Dorsolateral prefrontal cortex (tissue), 122 donors: ENCODE measurements at places on chromosomes 1 and 21.
A peak's percentile ranks its signal among the peaks of the same experiment; 100 is the strongest.

DNA sequence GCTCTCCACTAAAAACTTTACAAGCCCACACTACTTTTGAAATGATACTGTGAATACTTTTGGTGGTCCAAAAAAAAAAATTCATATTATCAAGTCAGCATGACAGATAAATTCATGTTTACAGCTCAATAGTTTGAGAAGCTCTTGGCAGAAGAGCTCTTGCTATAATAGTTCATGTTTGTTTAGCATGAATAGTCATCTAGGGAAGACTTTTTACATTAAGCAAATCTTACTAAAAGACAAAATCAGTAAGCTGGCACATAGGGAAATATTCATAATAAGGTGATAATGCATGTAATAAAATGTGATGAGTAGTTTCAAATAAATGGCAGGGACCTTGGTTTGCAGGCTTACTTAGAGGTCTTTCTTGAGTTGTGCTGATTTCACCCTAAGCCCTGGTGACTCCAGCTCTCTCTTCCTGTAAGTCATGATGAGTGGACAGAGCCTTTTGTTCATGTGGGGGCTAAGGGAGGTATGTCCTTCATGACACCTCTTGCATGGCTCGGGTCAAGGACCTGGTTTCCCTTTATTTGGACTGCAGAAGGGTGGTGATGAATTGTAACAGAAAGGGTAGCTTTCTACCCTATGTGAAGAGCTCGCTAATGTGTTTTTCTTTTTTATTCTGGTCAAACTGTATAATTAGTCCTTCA lies 166.7 kb downstream of the GABPA start:
- DNase-seq = no peak

GRCh38 chr1:182450087-182450486 lies at the start of gene RGSL1:
RGSL1 (plus strand) TSS chr1:182450146; CDS start chr1:182450166, 20 bp downstream.
- DNase-seq = no peak

- DNase-seq = peak; percentile 33
These were observed 32.1 kb downstream of the NAV1 start for GRCh38 chr1:201570886-201571624.

DNA sequence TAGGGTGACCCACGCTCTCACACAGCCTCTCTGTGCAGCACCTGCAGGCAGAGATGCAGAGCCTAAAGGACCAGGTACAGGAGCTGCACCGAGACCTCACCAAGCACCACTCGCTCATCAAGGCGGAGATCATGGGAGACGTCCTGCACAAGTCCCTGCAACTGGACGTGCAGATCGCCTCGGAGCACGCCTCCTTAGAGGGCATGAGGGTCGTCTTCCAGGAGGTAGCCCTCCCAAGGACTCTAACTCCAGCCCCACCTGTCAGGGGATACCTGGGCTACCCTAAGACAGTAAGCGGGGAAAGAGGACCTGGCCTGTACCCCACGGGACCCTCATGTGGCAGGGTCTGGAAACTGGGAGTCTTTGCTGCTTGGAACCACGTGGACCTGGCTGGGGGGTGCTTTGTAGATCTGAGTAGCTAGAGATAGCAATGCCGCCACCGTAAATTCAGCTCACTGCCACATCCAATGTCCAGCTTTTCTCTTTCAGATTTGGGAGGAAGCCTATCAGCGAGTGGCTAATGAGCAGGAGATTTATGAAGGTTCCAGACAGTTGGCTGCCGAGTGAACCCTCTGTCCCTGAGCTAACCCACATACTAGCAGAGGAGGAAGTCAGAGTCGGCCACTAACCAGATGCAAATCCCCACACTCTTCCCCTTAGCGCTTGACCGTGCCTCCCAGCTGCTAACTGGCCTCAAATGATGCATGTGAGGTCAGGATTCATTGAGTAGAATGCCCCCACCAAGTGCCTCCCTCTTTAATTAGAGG lies 6.5 kb downstream of the RNF207 start:
- no peak for DNase-seq

GRCh38 chr1:86470859-86471258 lies 2.1 kb downstream of the CLCA1 start:
- DNase-seq = no peak

- DNase-seq = no peak
These were observed 69.7 kb downstream of the PRKCZ start for GRCh38 chr1:2119886-2120285.

DNA sequence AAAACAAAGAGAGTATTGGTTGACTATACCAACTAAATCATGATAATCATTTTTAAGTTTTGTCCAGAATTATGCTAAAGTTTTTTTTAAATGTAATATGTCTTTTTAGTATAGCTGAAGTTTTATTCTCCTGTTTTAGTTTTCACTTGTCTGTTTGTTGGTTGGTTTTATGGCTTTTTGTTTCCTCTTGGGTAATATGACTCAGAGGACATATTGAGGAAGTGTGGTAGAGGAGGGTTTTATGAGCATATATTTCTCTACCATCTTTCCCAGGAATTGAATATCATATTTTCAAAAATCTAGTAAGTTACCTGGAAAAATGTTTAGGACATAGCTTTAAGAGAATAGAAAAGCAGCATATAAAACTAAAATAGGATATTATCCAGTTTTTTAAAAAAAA lies 68.6 kb upstream of the MCOLN3 start:
- DNase-seq = no peak

GRCh38 chr1:234921266-234922062 lies 207.2 kb downstream of the TOMM20 start:
- DNase-seq = no peak

GRCh38 chr21:36647279-36648093 lies 51.4 kb upstream of the SIM2 start:
- DNase-seq = no peak

DNA sequence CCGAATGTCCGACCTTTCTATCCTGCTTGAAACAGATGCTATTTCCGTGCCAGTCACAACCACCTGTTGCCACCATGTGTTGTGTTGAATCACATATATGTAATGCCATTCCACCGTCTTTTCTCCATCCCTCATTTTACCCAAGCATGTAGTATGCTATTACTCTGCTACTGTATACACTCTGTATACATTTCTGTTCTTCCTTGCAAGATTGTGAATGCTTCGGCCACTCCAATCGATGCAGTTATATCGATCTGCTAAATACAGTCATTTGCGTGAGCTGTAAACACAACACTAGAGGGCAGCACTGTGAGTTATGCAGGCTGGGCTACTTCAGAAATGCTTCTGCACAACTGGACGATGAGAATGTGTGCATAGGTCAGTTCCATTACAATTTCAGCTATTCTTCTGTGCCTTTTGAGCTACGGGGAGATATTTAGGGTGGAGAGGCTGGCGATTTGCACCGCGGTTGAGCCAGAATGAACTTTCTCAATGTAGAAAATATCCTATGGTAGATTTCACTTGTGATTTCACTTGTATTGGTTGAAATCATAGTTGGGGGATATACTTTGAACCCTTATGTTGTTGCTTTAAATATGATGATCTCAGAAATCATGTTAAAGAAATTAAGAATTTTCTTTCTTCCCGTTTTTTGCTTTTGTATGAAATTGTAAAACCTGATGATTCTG lies 289.8 kb downstream of the NTNG1 start:
- no peak for DNase-seq

DNA sequence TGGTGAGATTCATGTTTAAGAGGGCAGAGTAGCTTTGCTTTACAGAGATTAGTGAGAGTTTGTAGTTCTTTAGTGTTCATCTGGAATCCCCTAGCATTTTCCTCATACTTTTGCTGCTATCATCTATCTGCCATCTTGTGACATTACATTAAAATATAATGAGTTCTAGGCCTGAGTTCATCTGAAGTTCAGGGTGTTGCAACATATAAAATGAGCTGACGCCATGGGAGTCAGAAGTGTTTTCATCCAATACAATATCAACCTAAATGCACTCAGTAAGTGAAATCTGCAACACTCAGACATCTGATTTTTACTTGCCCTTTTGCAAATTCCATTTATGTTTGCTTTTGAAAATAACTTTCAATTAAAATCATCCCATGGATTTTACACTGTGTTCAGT lies 153.8 kb downstream of the NTNG1 start:
- no peak for DNase-seq

GRCh38 chr21:36470294-36470693 lies 9.6 kb downstream of the CLDN14 start:
- no peak for DNase-seq

DNA sequence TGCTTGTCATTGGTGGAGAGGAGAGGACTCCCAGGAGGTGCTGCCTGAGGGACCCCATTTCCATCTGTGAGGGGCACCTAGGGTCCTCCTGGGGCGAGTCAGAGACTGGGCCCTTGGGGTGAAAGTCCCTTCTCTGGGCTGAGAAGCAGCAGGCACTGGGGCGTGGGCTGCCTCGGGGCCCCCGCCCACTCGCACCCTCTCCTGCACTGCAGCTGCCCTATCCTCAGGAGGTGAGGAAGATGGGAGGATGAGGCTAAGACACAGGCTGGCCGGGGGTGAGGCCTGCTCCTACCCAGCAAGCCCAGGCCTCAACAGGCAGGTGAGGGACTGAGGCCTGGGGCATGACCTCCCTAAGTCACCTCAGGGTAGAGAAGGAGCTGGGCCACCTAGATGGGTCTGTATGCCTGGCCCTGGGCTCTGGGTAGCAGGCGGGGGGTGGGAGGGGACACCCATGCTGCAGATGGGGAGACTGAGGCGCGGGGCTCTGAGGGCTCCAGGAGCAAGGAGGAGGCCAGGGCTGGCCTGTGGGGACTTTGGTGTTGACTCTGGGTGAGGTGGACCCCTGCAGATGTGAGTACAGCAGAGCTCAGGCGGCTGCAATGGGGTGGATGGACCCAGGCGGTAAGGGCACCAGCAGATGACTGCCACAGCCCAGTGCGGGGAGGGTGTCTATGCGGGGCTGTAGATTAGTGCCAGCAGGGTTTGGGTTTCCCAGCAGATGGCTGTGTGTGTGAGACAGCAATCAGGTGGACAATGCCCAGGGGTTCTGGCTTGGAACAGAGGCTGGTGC lies 10.4 kb upstream of the ZNF669 start:
- DNase-seq = no peak

- DNase-seq = no peak
These were observed 106.1 kb downstream of the RIPK4 start for GRCh38 chr21:41660748-41661147.

DNA sequence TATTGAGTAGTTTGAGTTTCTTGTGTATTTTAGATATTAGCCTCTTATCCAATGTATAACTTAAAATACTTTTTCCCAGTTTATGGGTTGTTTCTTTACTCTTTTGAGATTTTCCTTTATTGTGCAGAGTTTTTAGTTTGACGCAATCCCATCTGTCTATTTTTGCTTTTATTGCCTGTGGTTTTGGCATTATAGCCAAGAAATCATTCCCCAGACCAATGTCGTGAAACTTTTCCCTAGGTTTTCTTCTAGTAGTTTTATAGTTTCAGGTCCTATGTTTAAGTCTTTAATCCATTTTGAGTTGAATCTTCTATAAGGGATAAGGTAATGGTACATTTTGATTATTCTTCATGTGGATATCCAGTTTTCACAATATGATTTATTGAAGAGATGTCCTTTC lies 87.6 kb downstream of the LEPR start:
- DNase-seq = no peak

GRCh38 chr1:228261706-228262105 lies 53.9 kb downstream of the OBSCN start:
- DNase-seq = no peak

- no peak for DNase-seq
These were observed 254.3 kb downstream of the LTN1 start for GRCh38 chr21:28738420-28738704.

DNA sequence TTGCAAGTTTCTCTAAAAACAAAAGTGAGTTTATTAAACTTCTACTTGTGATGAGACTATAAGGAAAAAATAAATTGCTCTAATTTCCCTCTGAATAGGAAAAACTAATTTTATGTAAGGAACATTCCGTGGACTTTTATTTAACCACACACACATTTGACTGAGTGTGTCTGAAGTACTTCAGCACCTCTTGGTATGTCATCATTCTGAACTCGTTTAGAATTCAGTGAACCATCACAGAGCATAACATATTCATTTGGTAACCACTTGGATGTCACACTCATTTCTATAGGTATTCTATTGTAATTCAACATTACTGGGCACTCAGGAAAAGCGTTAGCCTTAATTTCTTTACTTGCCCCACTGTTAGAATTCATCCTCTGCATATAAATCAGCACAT lies 79.1 kb downstream of the RGS21 start:
- DNase-seq = no peak

- DNase-seq = no peak
These were observed 12.5 kb downstream of the OVAAL start for GRCh38 chr1:180571060-180571831.

GRCh38 chr1:245999697-246000637 lies 507.1 kb downstream of the SMYD3 start:
- DNase-seq = no peak

DNA sequence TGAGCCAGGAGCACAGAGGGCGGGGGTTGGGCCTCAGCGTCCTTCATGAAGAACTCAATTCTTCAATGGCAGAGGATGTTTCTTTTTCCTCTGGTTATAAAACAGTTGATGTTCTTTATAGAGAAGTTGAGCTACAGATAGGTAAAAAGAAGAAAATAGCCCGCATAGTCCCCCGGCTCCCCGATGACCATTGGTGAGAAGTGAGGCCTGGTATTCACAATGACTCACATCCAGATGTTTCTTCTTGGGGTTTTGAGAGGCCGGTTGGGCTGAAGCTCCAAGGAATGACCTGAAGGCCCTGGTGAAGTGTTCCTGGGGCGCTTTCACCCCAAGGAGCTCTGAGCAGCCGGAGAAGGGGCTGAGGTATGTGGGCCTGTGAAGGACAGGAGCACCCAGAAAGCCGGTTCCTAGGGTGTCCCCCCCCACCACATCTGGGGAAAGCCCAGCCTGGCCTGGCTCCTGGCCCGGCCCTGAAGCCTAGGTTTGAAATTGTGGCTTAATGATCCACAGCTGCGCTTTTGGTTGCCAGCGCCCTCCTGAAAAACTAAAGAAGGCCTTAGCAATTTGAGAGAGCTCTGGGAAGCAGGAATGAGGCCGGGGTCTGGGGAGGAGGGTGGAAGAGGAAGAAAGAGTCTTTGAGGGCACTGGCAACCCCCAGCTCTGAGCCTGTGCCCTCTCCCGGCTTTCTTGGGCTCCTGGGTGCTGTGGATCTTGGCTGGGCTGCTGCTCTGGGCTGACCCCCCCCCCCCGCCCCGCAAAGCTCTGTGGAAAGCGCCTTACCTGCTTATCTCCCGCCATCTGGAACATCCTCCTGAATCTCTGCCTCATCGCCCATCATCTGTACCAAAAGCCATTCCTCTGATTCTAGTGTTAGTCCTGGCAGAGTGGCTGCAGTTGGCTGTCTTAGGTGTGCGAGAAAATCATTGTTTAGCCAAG lies 444.7 kb downstream of the CAMTA1 start:
- DNase-seq = no peak

DNA sequence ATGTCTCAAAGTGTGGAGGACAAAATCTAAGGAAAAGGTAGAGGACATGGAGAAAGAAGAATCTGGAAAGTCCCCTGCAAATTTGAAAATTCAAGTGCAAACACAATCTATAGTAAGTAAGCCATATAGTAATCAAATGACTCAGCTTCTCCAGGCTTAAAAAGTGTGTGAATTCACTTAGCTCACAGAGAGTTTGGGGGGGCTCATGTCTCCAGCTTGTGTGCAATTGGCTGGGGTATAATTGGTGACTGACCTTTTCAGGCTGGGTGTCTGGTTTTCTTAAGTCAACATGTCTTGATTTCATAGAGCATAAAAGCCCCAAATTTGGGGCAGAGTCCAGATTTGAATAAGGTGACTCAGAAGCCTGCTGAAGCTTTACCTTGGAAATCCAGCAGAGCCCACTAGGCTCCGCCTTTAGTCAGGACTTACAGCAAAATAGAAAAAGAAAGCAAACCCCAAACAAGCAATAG lies 8.6 kb downstream of the CLDN14 start:
- DNase-seq = no peak

GRCh38 chr1:179295164-179295755 lies 1.7 kb downstream of the SOAT1 start:
- DNase-seq = no peak
